ENCODE measurements at places on chromosomes 6 and 20. TPM values are rescaled to one million over a fixed set of nuclear protein-coding genes. Genes with fewer than 3 reads are reported as not detected.

Gene ABT1
- 9.3 TPM for total RNA-seq

Gene FKBP1C
- not detected for total RNA-seq

Gene C6orf15
- total RNA-seq, result not detected

Gene PRKN
- 13.2 TPM for total RNA-seq

Gene FOXC1
- 0.92 TPM for total RNA-seq

DNA sequence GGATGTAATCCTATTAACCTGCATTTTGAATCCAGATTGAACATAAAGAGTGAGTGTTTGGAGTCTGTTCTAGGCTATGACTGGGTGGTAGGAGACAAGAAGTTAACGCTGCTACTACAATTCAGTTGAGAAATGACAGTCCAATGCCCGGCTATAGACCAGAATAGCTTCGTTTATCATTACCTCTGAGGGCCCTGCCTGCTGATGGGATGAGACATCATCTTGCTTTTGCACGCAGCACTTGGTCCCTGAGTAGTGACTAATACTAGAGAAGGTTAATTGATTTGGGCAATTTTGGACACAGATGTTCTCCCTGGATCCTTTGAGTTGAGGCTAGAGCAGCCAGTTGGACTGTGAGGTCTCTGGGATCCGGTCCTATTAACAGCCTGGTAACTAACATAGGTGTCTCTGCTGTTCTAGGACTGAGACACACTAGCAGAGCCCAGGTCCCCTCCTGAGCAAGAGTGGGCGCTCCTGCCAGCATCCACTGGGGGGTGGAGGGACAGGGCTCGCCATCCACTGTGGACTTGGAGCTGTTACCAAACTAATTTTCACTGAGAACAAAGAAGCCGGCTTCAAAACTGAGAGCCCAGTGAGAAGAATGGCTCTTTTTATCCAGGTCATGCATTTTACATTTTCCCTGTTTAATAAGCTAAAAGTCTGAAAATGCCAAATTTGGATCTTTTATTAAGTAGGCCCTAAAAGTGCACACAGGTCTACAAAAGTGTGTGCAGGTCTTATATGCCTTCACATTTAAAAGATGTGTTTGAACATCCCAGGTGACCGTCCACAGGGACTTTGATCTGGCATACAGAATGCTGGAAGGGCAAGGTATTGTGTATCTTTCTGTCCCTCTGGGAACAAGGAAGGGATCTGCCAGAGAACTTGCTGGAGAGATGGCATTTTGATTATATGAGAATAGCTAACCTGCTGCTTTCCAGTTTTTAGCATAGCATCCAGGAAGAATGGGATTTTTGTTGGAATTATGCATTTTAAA, 212.5 kb downstream of the CDH4 start:
- no peaks in the 10 kb centered on the region for H3K36me3 ChIP-seq
- no peaks in the 10 kb centered on the region for H3K4me1 ChIP-seq
- H3K27me3 ChIP-seq, result no peaks in the 10 kb centered on the region

- no peak for DNase-seq
- no peaks in the 10 kb centered on the region for H3K36me3 ChIP-seq
- H3K4me1 ChIP-seq, result no peaks in the 10 kb centered on the region
- H3K4me3 ChIP-seq, result no peak overlapping the region
These were observed 285.6 kb upstream of the RNF24 start for GRCh38 chr20:4300921-4301320.

GRCh38 chr6:113732384-113732966, 124.7 kb upstream of the MARCKS start:
- no peaks in the 10 kb centered on the region for H3K36me3 ChIP-seq
- H3K4me1 ChIP-seq, result peaks cover 5% of the 10 kb centered on the region

- no peak for DNase-seq
- no peaks in the 10 kb centered on the region for H3K27me3 ChIP-seq
- peaks cover 5% of the 10 kb centered on the region for H3K4me1 ChIP-seq
- no peak overlapping the region for H3K4me3 ChIP-seq
These were observed 189.7 kb upstream of the NOX3 start for GRCh38 chr6:155645325-155645724.

DNA sequence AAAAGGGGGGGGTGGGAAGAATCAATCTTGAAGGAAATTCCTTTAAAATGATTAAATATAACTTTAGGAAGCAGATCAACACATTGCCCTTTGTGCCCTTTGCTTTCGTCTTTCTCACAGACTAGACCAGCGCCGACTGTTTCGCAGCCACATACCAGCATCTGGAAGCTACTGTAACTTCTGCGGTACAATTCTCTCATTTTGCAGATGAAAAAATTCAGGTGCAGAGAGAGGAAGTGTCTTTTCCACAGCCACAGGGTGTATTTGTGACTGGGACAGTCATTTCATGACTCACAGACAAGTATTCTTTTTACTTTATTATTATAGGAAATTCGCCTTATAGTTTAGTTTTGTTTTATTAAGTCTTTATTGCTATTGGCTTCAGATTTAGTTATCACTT, 84.2 kb downstream of the UST start:
- H3K27ac ChIP-seq, result no peak overlapping the region
- no peak for DNase-seq
- no peaks in the 10 kb centered on the region for H3K27me3 ChIP-seq
- H3K4me3 ChIP-seq, result no peak overlapping the region

GRCh38 chr6:25248123-25248522, 31.1 kb upstream of the CARMIL1 start:
- H3K4me1 ChIP-seq, result no peaks in the 10 kb centered on the region
- H3K36me3 ChIP-seq, result no peaks in the 10 kb centered on the region
- no peak overlapping the region for H3K4me3 ChIP-seq
- no peak overlapping the region for H3K27ac ChIP-seq

GRCh38 chr6:165986311-165986913, 181.2 kb downstream of the TBXT start:
- H3K27me3 ChIP-seq, result peaks cover 21% of the 10 kb centered on the region
- H3K27ac ChIP-seq, result no peak overlapping the region
- H3K4me1 ChIP-seq, result no peaks in the 10 kb centered on the region
- peak overlapping the region; percentile 45 for H3K4me3 ChIP-seq

DNA sequence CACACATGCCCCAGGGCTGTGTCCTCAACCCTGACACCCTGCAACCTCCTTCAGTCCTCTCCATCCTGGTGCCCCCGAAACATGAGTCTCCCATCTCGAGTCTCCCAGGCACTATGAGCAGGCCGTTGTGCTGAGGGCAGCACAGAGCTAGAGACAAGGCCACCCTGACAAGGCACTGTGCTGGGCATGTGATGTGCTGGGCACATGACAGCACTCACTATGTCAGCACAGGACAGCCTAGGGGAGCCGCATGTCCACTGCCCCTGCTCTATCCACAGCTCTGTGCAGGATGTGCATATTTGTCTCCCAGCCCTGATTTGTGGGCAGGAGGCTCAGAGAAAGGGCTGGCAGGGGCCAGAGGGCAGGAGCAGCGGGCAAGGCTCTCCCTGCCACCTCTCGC, 362.1 kb upstream of the AGPAT4 start:
- no peak for DNase-seq
- no peaks in the 10 kb centered on the region for H3K36me3 ChIP-seq
- H3K27me3 ChIP-seq, result no peaks in the 10 kb centered on the region

GRCh38 chr6:135243871-135244796, 63.0 kb downstream of the MYB start:
- H3K27ac ChIP-seq, result no peak overlapping the region
- no peak overlapping the region for H3K4me3 ChIP-seq
- H3K36me3 ChIP-seq, result no peaks in the 10 kb centered on the region
- no peak for DNase-seq
- H3K4me1 ChIP-seq, result no peaks in the 10 kb centered on the region
- no peaks in the 10 kb centered on the region for H3K27me3 ChIP-seq

DNA sequence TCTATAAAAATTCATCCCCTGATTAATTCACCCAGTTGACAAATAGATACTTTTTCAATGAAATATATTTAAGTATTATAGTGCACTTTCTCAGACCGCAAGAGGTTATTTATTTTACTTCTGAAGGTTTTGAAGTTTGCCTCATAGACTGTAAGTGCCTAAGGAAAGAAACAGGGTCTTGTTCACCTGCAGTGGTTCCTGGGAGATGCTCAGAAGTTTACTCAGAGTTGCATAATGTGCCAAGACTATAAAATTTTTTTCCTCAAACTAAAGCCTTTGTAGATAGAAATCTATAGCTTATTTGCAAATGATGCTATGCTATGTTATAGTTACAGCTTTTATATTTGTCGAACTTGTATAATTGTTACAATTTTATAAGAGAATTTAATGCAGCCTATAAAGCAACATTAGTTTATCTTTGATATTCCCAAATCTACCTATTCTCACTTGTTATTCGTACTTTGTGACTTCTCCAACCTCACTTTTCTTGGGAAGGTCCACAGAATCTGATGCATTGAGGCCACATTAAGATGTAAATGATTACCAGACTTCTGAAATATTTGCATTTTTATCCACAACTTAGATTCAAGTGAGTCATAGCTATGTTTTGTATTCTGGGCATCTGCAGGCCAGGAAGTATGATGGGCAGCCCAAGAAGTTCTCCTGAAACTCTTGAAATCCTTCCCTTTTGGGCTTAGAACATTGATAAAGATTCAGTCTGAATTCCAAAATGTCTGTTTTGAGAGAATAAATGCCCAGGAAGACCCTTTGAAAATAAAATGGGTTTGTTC, 35.7 kb downstream of the KCNQ5 start:
- no peak overlapping the region for H3K27ac ChIP-seq
- peaks cover 11% of the 10 kb centered on the region for H3K4me1 ChIP-seq
- H3K27me3 ChIP-seq, result no peaks in the 10 kb centered on the region
- DNase-seq, result no peak
- H3K36me3 ChIP-seq, result no peaks in the 10 kb centered on the region

GRCh38 chr6:11278207-11278559, 45.7 kb upstream of the NEDD9 start:
- H3K36me3 ChIP-seq, result no peaks in the 10 kb centered on the region
- DNase-seq, result no peak
- no peaks in the 10 kb centered on the region for H3K4me1 ChIP-seq
- H3K4me3 ChIP-seq, result no peak overlapping the region
- H3K27me3 ChIP-seq, result no peaks in the 10 kb centered on the region

- peaks cover 31% of the 10 kb centered on the region for H3K4me1 ChIP-seq
- no peaks in the 10 kb centered on the region for H3K36me3 ChIP-seq
- H3K27ac ChIP-seq, result no peak overlapping the region
- H3K27me3 ChIP-seq, result no peaks in the 10 kb centered on the region
- H3K4me3 ChIP-seq, result no peak overlapping the region
These were observed 25.9 kb upstream of the TULP4 start for GRCh38 chr6:158286413-158286812.

DNA sequence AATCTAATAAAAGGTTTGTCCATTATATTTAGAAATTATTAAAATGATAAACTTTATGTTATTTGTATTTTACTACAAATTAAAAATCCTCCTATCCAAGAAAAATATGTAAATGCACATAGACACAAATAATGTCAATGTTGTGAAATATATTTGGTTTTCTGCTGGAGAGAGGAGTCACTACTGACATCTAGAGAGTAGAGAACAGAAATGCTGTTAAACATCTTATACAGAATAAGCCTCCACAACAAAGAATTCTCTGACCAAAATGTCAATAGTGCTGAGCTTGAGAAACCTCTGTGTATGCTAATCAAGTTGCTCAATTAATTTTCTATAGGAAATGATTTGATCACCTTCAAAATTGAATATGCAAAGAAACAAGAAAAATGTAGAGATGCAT, 12.4 kb downstream of the HTR1B start:
- H3K27ac ChIP-seq, result no peak overlapping the region
- H3K36me3 ChIP-seq, result no peaks in the 10 kb centered on the region
- H3K4me1 ChIP-seq, result no peaks in the 10 kb centered on the region

GRCh38 chr6:33689879-33690278, 21.6 kb downstream of the UQCC2 start:
- H3K36me3 ChIP-seq, result no peaks in the 10 kb centered on the region
- H3K27me3 ChIP-seq, result no peaks in the 10 kb centered on the region
- no peak for DNase-seq
- no peak overlapping the region for H3K27ac ChIP-seq

GRCh38 chr20:63471717-63471980, 806 bp downstream of the KCNQ2 start:
- no peak overlapping the region for H3K4me3 ChIP-seq
- no peaks in the 10 kb centered on the region for H3K36me3 ChIP-seq

All from gastrocnemius medialis (tissue), 4 donors.